Renal cortical epithelial cell (primary cell): ENCODE measurements at places on chromosomes 1 and 21. TPM values are rescaled to one million over a fixed set of nuclear protein-coding genes. Genes with fewer than 3 reads are reported as not detected.

DNA sequence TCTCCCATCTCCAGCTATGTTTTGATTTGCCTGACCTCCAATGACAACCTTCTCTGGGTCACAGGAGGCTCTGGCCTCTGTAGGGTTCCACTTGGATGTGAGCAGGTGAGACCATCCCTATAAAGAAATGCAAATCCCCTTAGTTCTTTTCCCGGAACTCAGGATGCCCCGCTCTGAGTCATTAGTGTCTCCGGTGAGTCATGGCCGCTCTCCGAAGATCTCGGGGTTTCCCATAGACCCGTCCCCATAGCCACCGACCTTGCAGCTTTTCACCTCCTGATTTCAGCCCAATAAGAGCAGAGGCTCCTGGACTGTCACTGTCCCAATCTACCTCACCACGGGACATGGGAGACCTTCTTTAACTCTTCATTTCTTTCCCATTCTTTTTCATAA is 98.2 kb downstream of the PGBD5 start:
- DNase-seq: peak; percentile 42

DNA sequence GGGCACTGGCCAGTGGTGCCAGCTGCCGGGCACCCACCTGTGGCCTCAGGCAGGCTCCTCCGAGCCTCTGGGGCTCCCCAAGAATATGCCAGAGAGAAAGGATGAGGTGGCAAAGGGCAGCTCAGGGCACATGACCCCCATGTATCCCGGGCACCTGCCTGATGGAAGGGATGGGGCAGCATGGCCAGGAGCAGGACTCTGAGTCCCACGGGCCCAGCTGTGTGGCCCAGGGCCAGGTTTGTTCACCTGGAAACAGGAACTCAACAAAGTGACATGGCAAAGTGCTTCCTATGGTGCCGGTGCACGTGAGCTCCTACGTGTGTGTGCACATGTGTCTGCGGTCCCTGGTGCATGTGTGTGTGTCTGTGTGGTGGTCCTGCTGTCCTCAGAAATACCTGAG is 9.5 kb upstream of the GPR153 start:
- no peak for DNase-seq

DNA sequence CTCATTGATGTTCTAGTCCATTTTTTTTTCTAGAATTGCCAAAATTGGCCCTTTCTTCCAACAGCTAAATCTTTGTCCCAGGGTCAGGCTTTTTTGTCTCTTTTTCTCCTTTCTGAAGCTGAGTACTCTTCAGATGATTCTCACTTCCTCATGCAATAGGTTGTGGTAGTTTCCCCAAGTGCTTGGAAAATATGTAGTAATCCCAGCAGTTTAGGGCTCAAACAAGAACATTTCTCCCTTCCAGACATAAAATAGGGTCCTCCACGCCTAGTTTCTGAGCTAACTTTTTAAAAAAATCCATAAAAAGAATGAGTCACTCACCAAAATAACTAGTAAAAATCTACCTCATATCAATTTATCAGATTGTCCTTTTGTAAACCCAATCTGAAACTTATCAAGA is 10.0 kb upstream of the MCOLN3 start:
- no peak for DNase-seq

DNA sequence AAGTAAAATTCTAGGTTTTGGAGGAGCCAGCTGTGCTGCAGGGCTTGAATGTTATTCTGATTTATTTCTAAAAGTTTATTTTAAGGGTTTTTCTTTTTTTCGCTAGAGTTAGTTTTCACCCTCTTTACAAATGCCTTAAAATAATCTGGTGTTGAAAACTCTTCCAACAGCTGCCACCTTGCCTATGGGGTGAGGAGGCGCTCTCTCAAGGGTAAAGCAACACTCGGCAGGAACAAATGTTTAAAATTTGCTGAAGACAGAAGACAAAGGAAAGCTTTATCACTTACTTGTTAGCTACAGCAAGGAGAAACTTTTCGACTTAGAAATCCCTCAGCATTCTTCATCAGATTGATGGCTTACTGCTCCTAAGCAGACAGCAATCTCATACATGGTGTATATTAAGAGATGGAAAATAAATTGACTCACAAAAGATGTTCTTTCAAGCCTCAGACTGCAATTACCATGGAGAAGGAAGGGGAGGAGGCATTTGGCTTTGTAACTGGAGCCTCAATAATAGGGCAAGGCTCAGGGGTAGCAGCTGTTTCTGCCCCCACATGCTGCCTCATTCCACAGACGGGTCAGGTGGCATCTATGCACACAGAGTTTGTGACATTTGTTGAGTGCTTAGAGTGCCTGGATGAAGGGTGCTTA is 79.8 kb upstream of the RALGPS2 start:
- no peak for DNase-seq

GRCh38 chr1:38088791-38089190 is 42.2 kb upstream of the POU3F1 start:
- no peak for DNase-seq

DNA sequence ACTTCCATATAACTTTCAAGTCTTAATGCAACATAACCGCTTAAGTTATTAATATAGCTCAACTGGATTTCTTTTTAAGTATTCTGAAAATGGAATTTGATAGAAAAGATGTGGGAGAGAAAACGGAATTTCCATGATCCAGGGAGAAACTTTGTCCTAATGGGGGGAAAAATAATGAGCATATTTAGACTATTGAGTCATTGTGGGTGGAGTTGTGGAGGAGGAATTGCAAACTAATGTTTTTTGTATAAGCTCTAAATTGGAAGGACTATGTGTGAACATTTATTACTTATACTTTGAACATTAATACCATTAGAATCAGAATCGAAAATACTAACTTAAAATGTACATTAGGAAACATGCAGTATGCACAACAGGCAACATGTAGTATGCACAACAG is 159.9 kb upstream of the NEGR1 start:
- DNase-seq: peak; percentile 11

DNA sequence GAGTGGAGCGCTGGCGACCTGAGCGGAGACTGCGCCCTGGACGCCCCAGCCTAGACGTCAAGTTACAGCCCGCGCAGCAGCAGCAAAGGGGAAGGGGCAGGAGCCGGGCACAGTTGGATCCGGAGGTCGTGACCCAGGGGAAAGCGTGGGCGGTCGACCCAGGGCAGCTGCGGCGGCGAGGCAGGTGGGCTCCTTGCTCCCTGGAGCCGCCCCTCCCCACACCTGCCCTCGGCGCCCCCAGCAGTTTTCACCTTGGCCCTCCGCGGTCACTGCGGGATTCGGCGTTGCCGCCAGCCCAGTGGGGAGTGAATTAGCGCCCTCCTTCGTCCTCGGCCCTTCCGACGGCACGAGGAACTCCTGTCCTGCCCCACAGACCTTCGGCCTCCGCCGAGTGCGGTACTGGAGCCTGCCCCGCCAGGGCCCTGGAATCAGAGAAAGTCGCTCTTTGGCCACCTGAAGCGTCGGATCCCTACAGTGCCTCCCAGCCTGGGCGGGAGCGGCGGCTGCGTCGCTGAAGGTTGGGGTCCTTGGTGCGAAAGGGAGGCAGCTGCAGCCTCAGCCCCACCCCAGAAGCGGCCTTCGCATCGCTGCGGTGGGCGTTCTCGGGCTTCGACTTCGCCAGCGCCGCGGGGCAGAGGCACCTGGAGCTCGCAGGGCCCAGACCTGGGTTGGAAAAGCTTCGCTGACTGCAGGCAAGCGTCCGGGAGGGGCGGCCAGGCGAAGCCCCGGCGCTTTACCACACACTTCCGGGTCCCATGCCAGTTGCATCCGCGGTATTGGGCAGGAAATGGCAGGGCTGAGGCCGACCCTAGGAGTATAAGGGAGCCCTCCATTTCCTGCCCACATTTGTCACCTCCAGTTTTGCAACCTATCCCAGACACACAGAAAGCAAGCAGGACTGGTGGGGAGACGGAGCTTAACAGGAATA is 4.2 kb downstream of the TFAP2E start:
- no peak for DNase-seq

- DNase-seq: no peak
These were observed 4.2 kb downstream of the HLCS start for GRCh38 chr21:36962098-36962780.

- no peak for DNase-seq
These were observed 21.5 kb downstream of the EPHB2 start for GRCh38 chr1:22731924-22732720.

DNA sequence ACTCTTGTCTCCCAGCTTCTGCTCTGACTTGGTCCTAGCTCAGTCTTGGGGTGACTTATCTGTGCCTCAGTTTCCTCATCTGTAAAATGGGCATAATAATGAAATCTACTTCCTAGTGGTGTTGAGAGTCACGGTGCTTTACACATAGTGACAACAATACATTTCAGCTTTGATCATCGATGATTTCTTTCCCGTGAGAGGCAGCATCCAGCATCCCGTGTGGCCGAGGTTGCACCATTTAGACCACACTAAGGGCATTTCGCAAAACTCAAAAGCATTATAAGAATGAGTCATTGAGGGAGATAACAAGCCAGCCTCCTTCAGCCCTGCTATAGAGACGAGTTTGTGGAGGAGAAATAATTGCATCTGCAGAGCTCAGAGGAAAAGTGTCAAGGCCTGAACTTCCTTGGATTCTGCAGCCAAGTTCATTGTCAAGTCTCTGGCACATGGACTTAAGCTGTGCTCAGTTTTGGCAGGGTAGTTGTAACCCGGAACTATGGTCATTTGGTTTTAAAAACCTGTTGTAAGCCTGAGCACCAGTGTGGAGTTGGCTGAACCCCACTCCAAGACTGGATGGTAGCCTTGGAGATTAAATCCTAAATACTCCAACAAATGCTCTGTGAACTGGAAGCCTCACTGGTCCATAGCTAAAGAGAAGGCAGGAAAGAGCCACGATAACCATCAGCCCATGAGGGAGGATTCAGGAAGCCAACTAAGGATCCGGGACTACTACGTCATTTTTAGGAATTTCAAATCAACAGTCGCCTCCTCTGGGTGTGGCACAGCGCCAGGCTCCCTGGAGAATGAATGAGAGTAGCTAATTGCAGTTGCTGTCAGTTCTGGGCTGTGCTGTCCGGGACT is 64.2 kb downstream of the TCP10L start:
- DNase-seq: peak; percentile 28

DNA sequence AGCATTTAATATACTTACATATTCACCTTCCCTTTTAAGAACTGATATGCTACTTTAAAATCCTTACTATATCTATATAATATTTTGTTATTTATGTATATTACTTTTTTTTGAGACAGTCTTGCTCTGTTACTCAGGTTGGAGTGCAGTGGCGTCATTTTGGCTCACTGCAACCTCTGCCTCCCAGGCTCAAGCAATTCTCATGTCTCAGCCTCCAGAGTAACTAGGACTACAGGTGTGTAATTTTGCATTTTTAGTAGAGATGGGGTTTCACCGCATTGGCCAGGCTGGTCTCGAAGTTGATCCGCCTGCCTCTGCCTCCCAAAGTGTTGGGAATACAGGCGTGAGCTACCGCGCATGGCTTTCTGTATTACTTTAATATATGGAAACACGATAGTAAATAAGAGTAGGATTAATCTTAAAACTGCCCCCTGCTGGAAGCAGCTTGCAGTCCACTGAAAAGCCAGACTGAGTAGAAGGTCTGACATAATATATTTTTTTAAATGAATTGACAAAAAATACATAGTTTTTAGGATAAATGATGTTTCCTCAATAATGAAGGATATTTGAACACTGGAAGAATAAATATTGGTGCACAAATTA is 24.4 kb downstream of the RCAN3 start:
- DNase-seq: no peak

DNA sequence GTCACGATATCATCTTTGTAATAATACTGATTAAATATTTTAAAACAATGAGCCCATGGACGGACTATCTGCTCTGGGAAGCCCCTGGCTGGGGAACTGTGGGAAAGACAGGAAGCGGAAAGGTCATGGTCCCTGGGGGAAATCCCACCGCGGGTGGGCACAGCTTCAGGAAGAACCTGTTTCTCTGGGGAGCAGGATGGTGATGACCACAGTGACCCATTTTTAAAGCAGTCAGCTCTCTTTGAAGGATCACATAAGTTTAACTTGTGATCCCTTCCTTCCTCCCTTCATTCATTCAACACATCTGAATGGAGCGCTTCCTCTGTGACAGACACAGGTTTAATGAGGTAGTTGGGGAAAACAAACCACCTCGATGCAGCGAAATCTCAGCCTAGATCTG is 73.0 kb downstream of the DHRS3 start:
- DNase-seq: no peak

GRCh38 chr1:25054526-25055323 is 124.6 kb upstream of the RUNX3 start:
- DNase-seq: no peak

GRCh38 chr21:33458861-33459260 is 20.9 kb downstream of the TMEM50B start:
- no peak for DNase-seq

DNA sequence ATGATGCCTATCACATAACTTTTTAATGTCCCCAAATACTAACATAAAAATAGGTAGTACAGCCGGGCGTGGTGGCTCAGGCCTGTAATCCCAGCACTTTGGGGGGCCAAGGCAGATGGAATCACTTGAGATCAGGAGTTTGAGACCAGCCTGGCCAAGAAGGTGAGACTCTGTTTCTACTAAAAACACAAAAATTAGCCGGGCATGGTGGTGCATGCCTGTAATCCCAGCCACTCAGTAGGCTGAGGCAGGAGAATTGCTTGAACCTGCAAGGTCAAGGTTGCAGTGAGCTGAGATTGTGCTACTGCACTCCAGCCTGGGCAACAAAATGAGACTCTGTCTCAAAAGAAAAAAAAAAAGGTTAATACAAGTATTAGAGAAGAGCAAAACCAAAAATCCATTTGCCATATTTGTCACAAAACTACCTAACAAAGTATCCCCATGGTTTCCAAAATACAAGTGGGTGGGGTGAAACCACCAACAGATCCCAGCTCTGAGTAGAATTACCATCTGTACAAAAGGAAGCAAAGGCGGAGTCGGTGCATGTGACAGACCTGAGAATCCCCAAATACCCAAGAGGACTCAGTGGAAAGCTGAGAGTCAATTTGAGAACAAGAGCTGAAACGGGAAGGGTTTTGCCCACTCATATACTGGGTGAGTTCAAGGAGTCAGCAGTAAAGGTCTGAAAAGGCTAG is 113.2 kb downstream of the TOMM20 start:
- no peak for DNase-seq

ITLN2 gene
- not detected in 2 replicates for total RNA-seq
